ENCODE measurements at places on chromosomes 16 and 17.

DNA sequence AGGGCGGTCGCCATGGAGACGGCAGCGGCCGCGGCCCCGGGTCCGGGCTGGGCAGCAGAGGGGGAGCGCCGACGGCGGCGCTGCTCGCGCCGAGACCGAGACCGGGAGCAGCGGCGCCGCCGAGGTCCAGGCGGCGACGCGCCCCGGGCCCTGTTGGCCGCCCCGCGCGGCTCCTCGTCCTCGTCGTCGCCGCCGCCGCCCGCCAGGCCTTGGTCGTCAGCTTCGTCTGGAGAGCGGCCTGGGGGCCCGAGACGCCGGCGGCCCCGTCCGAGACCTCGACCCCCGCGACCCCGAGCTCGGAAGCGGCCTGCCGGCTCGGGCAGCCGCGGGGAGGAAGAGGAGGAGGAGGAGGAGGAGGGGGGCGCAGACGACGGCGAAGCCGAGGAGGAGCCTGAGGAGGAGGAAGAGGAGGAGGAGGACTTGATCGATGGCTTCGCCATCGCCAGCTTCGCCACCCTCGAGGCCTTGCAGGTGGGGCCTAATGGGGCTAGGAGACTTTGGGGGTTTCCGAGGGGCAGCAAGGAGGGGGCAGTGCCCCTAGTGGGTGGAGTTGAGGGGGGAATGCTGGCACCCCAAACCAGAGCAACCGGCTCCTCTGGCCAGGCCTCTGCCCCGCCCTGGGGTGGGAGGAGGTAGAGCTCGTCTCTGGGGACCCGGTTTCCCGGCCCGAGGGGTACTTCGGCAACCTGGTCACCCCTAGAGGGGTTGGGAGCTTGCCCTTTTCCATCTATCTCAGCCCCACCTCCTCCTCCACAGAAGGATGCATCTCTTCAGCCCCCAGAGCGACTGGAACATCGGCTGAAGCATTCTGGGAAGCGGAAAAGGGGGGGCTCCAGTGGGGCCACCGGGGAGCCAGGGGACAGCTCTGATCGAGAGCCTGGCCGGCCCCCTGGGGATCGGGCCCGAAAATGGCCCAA lies 1.5 kb downstream of the FBRS start:
- peak; percentile 60 for DNase-seq

DNA sequence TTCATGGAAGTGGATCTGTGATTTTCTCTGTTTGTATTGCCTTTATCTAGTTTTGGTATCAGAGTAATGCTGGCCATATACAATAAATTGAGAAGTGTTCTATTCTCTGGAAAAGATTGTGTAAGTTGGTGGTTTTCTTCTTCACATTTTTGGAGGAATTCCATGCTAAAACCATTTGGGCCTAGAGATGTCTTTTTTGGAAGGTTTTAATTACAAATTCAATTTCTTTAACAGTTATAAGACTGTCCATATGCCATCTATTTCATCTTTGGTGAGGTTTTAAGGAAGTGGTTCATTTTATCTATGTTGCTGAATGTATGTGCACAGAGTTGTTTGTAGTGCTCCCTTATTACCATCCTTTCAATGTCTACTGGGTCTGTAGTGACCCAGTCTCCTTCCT lies 46.0 kb downstream of the CACNG1 start:
- DNase-seq = no peak

DNA sequence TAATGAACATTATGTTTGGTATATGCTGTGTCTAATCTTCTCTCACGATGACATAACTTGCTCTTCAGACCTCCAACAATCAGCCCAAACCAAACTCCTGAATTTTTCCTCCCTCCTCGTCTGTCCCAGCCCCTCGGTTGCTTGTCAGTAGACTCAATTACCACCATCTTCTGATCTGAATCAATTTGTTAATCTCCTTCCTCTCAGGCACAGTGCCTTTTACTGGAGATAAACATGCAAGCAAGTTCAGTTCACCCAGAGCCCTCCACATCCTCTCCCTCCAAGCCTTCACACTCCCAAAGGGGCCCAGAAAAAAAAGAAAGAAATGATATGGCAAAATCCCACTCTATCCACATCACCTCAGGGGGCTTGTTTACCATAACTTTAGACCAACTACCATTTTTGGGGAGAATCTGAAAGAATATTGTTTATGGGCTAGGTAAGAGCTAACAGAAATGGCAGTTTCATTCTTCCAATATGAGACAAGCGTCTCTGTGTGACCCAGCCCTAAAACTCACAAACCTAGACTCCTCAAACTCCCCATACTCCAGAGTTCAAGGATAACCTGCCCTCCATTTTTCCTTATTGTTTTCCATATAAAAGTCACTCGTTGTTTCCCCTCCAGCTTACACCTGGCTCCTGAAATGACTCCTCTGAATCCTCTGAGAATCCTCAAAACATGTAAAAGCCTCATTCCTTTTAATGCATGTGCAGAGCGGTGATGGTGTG lies 1.5 kb downstream of the TEX2 start:
- DNase-seq = no peak

DNA sequence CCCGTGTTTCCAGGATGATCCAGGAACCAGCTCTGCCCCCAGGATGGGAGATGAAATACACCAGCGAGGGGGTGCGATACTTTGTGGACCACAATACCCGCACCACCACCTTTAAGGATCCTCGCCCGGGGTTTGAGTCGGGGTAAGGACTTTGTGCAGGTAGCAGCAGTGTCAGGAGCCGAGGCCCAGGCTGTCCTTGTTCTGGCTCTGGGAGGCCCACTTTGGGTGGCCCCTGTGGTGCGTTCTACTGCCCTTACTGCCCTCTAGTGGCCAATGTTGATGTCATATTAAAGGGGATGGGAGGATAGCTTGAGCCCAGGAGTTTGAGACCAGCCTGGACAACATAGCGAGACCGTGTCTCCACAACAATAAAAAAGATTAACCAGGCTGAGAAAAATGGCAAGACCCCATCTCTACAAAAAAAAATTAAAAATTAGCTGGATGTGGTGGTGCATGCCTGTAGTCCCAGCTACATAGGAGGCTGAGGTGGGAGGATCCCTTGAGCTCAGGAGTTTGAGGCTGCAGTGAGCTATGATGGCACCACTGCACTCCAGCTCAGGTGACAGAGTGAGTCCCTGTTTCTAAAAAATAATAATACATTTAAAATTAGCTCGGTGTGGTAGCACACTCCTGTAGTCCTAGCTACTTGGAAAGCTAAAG lies 20.9 kb upstream of the CLEC18A start:
- peak; percentile 54 for DNase-seq

DNA sequence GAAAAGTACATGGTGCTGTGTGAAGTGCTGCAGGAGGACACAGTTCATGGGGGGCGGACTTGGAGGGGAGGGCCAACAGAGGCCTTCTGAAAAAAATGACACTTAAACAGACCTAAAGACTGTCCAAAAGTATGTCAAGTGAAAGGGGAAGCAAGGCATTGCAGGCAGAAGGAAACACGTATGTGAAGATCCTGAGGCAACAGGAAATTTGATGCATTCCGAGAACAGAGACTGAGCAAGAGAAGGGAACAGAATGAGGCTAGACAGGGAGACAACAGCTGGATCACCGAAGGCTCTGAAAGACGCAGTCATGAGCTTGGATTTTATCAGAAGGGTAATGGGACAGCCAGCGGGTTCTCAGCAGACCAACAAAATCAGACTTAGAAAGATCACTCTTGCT lies 1.1 kb downstream of the IFT20 start:
- DNase-seq = no peak

GRCh38 chr16:57735755-57736418 lies at the start of gene KATNB1:
TSS of gene KATNB1 (plus strand) at chr16:57735770. CDS start at chr16:57737244, 1,474 bp downstream.
- DNase-seq = peak; percentile 15

DNA sequence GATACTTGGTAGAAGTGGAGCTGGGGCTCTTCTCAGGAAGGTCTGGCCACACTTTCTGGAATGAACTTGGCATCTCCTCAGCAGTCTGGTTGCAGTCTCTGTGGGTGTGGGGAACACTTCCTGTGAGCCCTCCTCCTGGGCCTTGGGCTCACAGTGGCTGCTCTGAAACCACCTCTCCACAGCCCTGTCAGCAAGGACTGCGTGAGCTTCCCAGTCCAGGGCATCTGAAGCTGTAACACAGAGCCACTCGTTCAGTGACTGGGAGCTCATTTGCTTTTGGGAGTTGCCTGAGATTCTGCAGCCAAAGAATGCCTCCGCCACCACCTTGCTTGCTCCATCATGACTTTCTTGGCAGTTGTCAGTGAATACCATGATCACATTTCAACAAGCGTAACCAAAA lies 60.0 kb downstream of the CLEC16A start:
- DNase-seq = no peak

DNA sequence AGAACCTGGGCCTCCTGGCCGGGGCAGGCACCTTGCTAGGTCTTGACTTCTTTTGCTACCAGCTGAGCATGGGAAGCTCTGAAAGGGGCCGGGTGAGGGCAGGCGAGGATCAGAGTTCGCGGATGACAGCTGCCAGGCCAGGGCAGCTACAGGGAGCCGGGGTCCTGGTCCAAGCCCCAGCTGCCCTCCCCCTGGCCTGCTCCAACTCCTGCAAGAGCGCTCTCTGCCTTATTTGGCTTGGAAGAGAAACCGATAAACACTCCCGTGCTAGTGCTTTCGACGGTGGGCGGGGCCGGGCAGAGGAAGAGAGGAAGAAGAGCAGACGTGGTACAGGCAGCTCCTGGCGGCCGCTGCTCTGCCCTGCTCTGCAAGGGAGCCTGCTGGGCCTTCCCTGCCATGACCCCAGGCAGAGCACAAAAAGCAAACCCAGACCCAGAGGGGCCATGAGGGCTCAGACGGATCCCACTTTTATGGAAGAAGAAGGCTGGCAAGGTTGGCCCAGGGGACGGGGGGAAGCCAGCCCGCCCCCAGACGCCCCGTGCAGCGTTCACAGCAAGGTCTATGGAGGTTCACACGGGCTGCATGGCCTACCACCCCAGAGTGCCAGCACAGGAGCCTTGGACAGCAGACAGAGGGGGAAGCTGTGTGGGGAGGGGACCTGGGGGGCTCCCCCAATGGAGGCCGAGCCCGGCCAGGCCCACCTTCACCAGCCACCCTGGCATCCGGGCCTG lies 25.6 kb downstream of the PIEZO1 start:
- DNase-seq = peak; percentile 14

- no peak for DNase-seq
Observed at GRCh38 chr17:36650096-36650775, 48.9 kb downstream of the MRM1 start.

- no peak for DNase-seq
Observed at GRCh38 chr17:17348872-17349723, 45.9 kb downstream of the NT5M start.

DNA sequence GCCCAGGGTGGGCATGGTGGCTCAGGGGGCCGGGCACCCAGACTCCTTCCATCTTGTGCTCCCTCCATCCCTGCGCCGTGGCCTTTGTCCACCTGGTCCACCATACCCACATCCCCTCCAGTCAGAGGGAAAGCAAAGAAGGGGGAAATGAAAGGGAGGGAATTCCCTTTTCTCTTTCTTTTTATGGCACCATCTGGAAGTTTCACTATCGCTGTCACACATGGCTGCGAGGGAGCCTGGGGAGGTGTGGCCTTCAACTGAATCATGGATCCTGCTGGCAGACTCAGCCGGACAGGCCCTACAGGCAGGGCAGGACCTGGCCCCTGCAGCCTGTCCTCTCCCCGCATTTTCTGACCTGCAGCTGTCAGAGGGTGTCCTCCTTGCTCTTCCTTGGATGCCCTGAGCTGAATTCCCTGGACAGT lies 6.2 kb downstream of the SLC12A3 start:
- no peak for DNase-seq

All from activated naive CD8-positive, alpha-beta T cell treated with anti-CD3 and anti-CD28 coated beads, Interleukin-2, amount 50 U/mL, for 24 hours (primary cell).